CD14-positive monocyte (primary cell): ENCODE measurements at places on chromosomes 13 and 19.
A peak's percentile ranks its signal among the peaks of the same experiment; 100 is the strongest.

DNA sequence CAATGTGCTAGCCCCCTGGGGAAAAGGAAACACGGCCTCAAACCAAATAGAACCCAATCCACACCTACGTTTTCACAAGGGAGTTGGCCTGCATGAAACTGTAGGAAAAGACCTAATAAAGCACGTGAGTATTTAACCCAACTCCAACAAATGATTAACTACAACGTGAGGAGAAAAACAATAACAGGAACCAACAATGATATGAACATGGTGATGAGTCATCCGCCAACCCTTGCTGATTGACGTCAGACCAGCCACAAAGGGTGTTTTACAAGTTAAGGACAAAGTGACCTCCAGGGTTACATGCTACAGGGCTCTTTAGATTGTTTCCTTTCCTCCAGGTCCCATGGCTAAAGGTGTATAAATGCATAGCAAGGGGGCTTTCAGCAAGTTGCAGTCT is 460.5 kb downstream of the COG6 start:
- H3K4me1 ChIP-seq, result peaks cover 4% of the 10 kb centered on the region
- H3K4me3 ChIP-seq, result no peak overlapping the region
- no peaks in the 10 kb centered on the region for H3K27me3 ChIP-seq

DNA sequence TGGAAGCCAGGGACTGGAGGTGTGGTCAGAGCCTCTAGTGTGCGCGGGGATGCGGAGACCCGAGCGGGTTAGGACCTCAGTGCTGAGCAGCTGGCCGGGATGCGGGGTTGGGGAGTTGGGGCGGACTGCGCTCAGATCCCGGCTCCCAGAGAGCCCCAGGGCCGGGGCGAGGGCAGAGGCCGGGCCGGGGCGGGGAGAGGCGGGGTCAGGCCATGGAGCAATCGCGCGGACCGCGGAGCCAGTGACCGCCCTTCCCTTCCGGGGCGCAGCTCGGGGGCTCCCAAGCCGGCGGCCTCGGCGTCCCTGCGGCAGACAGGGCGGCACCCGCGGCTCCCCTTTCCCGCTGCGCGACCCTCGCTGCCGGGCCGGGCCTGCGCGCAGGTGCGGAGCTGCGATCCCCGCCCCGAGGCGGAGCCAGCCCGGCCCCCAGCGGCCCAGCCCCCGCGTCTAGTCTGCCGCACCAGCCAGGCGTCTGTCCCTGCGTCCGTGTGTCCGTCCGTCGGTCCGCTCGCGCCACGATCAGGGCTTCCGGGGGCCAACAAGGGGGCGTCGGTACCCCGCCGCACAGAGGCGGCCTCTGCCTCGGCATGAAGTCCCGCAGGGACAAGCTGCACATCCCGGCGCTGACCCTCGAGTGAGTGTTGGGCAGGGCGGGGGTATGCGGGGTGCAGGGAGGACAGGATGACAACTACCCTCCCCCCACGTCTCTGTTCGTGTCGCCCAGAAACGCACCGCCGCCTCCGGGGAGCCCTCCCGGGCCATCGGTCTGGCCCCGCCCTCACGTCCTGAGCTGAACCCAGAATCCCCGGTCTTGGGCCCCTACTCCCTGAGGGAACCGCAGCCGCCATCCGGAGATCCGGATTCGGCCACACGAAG is 12.4 kb downstream of the MAST3 start:
- H3K4me3 ChIP-seq, result peak overlapping the region; percentile 95
- peaks cover 20% of the 10 kb centered on the region for H3K36me3 ChIP-seq
- no peaks in the 10 kb centered on the region for H3K27me3 ChIP-seq
- peak overlapping the region; percentile 49 for H3K27ac ChIP-seq

- no peaks in the 10 kb centered on the region for H3K27me3 ChIP-seq
- H3K27ac ChIP-seq, result no peak overlapping the region
- no peaks in the 10 kb centered on the region for H3K4me1 ChIP-seq
- no peaks in the 10 kb centered on the region for H3K36me3 ChIP-seq
Observed at GRCh38 chr13:80873589-80873988, 532.7 kb upstream of the SPRY2 start.

- H3K4me1 ChIP-seq, result peaks cover 23% of the 10 kb centered on the region
- H3K4me3 ChIP-seq, result peak overlapping the region; percentile 68
- peaks cover 11% of the 10 kb centered on the region for H3K36me3 ChIP-seq
- H3K27me3 ChIP-seq, result no peaks in the 10 kb centered on the region
- peak overlapping the region; percentile 96 for H3K27ac ChIP-seq
Observed at GRCh38 chr19:3760871-3761361, 576 bp downstream of the APBA3 start.

DNA sequence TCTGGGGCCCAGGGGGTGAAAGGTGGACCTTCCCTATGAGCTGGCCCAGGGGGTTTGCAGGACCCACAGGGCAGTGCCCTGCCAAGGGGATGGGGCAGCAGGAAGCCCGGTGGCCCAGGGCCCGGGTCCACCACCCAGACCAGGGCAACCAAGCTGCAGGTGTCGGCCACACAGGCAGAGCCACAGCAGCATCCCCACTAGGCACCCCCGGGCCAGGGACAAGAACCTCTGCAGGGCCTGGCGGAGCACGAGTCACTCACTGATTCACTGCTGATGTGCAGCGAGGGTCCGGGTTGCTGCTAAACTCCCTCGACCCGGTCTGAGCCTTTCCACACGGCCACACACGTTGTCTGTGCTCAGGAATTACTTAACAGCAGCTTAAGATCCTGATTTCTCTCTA is 8.8 kb downstream of the FZR1 start:
- DNase-seq, result no peak
- no peak overlapping the region for H3K27ac ChIP-seq
- H3K27me3 ChIP-seq, result no peaks in the 10 kb centered on the region
- no peak overlapping the region for H3K4me3 ChIP-seq
- H3K4me1 ChIP-seq, result no peaks in the 10 kb centered on the region
- H3K36me3 ChIP-seq, result peaks cover 37% of the 10 kb centered on the region
